Aorta (tissue), 5 donors: ENCODE measurements at places on chromosomes 11 and 22. TPM values are rescaled to one million over a fixed set of nuclear protein-coding genes. Genes with fewer than 3 reads are reported as not detected.

The SF1 gene
- total RNA-seq, result 267 TPM

The TCN2 gene
- 31.3 TPM for total RNA-seq

The GRK3 gene
- total RNA-seq, result 11.4 TPM

The PGGHG gene
- 61.6 TPM for total RNA-seq
